ENCODE measurements at places on chromosomes 16 and 17.

- no peak for DNase-seq
Measured at GRCh38 chr16:86225905-86226371, 284.4 kb upstream of the FOXF1 start.

- DNase-seq, result no peak
Measured at GRCh38 chr17:57034807-57035754, 50.0 kb upstream of the AKAP1 start.

DNA sequence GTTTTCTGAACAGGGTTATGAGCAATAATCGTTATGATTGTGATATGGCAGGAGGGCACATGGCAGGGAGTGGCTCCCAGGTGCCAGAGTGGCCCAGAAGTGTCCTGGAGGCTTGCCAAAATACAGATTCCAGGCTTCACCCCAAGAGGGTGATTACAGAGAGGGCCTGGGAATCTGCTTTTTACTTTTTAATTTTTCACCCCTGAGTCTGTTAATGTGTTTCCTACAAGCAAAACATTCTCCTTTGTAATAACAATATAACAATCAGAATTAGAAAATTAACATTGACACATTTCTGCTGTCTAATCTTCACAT, 212.4 kb downstream of the SNX29 start:
- no peak for DNase-seq

- no peak for DNase-seq
Measured at GRCh38 chr16:85645021-85645589, 32.0 kb downstream of the GSE1 start.

DNA sequence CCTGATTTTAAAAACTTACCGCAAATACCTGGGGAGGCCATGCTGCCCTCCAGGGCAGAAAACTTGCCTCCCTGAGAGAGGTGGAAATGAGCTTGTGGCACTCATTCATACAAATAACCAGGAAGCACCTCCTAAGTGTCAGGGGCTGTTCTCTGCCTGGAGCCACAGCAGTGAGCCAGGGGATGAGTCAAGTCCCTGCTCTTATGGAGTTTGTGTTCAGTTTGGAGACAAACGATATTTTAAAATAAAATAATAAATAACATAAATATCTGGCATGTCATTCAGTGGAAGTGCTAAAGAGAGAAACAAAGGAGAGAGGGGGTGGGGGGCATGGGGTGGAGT, 313.8 kb downstream of the C16orf95 start:
- no peak for DNase-seq

DNA sequence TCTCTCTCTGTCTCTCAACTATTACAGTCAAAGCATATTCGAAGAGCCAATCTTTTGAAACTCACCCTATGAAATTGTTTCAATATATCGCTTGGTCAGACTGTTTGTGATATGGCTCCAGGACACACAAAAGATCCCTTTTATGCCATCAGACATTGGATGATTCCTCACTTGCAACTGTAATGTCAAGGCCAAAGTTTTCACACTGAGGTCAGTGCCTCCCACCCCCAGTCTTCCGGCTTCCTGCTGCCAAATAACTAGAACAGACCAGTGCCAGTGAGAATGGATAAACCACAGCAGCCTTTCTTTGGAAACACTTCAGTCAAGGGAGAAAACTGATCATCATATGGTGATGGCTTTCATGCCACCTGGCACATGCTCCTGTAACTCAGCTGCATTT, 321.9 kb upstream of the ZFHX3 start:
- DNase-seq, result no peak

- DNase-seq, result no peak
Measured at GRCh38 chr17:81647640-81648012, 8.7 kb downstream of the PDE6G start.

DNA sequence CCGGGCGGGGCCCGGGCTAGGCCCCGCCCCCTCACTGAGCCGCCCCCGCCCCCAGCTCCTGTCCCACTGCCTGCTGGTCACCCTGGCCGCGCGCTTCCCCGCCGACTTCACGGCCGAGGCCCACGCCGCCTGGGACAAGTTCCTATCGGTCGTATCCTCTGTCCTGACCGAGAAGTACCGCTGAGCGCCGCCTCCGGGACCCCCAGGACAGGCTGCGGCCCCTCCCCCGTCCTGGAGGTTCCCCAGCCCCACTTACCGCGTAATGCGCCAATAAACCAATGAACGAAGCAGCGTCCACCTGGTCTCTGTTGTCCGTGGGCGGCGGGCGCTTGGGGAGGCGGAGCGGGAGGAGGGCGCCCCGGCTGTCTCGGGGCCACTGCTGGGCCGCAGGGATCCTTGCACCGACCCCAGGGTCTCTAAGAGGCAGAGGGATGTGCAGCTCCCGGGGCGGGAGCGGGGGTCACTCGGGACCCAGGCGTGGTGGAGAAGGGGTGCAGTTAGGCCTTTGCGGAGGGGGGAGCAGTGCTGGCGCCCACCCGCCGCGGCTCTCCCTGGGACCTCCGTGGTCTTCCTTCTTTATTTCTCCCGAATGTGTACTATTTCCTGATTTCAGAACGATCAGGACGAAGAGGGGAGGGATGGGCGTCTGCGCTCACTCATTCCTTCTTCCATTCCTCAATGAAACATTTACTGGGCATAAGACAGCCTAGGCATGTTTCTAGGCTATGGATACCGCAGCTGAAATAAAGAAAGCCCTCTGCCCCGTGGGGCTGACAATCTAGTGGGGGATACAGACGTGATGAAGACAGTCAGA, 2.0 kb downstream of the HBZ start:
- peak; percentile 52 for DNase-seq

DNA sequence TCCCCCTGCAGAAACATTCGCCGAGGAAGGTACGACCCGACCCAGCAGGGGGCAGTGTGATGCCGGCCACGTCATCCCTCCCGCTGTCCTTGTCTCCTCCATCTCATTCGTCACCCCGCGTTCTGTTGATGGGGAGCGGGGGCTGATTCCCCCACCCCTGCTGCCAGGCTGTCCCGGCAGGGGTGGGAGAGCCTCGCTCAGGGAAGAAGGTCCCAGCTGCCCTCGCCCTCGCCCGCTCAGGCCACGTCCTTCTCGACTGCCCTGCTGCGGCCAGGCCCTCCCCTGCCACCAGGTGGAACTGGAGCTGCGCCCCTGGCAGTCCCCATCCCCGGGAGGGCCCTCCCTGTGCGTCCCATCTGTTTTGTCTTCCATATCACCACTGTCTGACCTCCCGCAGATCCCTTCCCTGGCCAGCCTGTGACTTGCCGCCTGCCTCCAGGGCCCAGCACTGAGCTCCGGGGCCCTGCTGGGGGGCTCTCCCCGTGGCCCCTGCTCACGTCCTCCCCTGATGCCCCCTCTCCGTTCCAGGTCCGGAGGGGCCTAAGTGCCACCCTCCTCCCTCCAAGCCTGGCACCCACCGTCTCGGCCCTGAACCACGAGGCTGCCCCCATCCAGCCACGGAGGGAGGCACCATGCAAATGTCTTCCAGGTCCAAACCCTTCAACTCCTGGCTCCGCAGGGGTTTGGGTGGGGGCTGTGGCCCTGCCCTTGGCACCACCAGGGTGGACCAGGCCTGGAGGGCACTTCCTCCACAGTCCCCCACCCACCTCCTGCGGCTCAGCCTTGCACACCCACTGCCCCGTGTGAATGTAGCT, 20.6 kb downstream of the ADAM11 start:
- DNase-seq, result peak; percentile 85

DNA sequence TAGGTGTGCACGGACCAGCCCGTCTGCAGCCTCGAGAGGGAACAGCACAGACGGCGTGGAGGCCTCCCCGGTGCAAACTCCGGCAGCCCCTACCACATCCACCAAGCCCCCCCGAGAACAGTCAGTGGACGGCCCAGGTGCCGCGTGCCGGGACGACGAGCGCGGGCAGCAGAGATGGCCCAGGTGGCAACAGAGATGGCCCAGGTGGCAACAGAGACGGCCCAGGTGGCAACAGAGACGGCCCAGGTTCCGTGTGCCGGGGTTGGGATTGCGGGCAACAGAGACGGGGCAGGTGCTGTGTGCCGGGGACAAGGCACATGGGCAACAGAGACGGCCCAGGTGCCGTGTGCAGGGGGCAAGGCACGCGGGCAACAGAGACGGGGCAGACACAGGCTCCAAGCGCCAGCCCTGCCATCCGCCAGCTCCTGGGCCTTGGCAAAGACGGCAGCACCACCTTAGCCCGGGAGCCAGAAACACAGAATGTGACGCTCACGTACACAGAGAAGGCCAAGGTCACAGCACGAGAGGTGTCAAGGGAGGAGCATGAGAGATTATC, 31.1 kb downstream of the RPH3AL start:
- no peak for DNase-seq

DNA sequence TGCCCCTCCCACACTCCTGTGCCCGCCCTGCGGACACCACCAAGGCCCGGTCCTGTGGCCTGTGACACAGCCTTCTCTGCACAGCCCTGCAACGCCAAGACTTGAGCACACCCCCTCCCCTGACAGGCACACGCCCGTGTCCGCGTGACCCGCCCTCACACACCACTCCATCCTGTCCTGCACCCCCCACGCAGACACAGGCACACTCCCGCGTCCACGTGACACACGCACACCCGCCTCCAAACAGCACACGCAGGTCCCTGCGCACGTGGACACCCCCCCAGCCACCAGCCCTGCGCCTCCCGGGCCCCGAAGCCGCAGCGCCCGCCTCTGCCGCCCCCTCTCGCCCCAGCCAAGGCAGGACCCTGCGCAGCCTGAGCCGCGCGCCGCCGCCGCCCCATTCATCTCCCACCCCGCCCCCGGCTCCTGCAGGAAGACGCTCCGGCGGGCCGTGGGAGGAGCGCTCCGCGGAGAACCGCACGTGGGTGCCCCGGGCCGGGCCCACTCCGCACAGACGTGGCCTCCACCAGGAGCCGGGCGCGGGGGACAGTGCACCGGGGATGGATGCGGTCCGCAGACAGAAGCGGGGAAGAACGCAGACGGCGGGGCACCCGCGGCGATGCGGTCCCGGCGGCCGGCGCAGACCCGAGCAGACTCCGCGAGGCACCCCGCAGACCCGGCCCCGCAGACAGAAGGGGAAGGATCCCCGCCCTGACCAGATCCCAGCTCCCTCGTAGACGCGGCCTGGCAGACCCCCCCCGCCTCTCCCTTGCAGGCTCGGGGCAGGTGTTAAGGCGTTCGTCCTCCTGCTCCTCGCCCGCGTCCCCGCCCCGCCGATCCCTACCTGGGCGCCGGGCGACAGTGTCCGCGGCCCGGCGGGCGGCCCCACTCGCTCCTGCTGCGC, 506 bp downstream of the CAMKK1 start:
- DNase-seq, result peak; percentile 78

DNA sequence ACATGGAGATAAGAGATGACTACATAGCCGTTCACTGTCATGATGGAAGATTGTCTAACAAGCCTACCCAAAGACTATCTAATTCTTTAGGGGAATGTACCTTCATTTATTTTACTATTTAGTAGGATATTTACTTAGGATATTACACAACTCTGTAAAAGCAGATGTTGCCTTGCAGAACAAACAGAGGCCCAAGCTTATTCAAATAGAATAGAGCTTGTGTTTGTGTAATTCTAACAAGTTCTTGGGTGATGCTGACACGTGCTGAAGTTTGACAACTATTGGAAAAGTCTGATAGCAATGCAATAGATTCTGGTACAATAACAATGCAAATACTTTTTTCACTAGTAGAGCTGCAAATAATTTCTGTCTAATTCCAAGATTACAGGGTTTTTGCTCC, 447.6 kb downstream of the TOX3 start:
- no peak for DNase-seq

DNA sequence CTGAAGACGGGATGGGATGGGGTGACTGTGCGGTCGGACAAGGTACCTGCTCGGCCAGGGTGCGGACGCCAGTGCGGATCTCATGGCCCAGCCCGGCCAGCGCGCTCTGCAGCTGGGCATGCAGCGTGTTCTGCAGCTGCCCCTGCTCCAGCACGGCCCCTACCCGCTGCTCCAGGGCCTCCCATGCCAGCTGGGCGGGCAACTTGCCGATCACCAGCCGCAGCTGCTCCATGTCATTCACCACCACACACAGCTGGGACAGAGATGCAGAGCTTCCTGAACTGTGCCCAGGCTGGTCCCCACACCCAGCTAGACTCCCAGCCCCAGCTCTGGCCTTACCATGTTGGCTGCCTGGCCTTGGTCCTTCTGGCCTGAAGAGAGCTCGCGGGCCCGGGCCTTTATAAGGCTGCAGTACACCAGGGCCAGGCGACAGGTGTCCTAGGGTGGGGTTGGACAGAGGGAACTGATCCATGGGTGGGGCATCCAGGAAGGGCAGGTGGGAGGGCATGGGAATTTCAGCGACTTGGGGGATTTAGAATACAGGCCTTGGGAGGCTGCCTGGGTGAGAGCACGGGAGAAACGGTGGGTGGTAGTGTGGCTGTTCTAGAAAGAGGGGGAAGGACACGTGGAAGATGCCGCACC, 9.8 kb downstream of the UNC13D start:
- DNase-seq, result no peak

DNA sequence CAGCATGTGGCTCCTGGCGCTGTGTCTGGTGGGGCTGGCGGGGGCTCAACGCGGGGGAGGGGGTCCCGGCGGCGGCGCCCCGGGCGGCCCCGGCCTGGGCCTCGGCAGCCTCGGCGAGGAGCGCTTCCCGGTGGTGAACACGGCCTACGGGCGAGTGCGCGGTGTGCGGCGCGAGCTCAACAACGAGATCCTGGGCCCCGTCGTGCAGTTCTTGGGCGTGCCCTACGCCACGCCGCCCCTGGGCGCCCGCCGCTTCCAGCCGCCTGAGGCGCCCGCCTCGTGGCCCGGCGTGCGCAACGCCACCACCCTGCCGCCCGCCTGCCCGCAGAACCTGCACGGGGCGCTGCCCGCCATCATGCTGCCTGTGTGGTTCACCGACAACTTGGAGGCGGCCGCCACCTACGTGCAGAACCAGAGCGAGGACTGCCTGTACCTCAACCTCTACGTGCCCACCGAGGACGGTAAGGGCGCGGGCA, 645 bp downstream of the NLGN2 start:
- DNase-seq, result no peak

GRCh38 chr16:66713076-66713475, 16.5 kb upstream of the CMTM4 start:
- DNase-seq, result no peak

- DNase-seq, result no peak
Measured at GRCh38 chr17:15891318-15891717, 53.6 kb upstream of the ADORA2B start.

DNA sequence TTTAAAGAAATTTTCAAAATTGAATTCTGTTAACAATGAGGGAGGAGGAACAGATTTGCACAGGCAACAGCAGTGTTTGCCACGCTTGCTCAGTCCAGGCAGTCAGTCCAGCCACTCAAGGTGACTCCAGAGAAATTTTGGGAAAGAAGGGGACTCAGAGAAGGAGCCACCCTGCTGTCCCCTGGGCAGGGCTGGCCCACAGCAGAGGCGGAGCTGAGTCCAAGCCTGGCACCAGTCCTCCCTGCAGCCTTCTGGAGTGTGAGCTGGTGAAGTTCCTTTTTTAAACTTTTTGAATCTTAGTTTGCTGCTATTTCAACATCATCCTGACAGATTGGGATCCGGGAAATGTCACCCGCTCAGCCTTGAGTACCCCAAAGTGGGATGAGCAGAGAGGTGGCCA, 14.5 kb upstream of the SLC47A2 start:
- DNase-seq, result no peak

DNA sequence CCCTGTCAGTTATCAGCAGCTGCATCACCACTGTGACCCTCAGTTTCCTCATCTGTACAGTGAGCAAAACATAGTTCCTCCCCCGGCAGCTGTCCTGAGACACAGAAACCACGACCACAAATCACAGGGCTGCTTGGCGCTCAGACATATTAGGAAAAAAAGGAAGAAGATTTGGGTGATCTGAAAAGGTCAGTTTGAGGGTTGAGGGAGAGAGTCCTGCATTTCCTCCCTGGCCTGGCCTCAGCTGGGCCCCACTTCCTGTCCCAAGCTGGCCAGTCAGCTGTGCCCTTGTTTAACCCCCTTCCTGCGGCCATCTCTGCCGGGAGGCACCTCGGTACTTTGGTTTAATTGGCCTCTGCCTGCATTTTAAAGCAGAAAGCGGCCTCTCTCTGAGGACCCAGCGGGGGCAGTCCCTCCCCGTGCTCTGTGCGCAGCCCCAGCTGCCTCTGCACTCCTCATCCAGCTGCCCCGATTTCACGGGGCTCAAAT, 24.0 kb upstream of the CIBAR2 start:
- DNase-seq, result no peak
